CD4-positive, alpha-beta T cell treated with Interleukin-4 for 1 hour (primary cell): ENCODE measurements at places on chromosomes 4 and X.

DNA sequence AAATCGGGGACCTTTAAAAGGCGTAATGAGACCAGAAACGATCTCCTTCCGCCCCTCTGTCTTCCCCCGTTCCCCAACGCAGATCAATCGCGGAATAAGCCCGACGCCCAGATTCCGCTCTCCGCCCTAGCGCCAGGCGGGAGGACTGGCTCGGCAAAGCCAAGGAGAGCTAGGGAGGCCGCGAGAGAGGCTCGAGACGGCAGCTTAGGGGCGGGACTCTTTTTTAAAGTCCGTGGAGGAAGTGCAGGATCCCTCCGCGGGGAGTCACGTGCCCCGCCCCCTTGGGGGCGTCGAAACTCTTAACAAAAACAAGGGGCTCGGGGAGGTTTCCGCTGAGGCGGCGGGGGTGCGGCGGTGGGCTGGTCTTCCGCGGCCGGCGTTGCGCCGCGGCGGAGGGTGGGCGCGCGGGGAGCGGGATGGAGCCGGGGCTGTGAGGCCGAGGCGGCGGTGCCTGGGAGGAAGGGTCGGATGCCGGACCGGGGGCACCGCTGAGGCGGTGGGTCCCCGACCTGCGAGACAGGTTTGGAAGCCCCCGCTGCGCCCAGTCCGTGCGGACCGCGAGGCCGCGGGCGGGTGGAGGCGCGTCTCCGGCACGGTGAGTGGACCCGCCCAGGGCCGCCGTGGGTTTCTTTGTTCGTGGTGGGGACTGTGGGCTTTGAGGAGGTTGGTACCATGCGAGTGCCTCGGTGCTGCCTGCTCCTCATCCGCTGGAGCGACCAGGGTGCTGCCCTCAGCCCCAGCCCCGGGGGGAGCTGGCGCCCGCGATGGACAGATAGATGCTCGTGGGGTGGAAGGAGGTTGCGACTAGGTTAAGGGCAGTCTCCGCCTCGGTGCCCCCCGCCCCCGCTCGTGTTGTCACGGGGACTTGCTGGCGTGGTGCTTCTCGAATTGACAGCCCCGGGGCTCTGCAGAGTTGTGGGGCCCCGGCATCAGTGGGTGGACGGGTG is at the start of gene CCNG2:
Gene CCNG2 (plus strand): TSS at position 296 of the 947 bp plus-strand sequence. CDS start 1,326 bp downstream, outside the sequence.
- peak; percentile 86 for DNase-seq

DNA sequence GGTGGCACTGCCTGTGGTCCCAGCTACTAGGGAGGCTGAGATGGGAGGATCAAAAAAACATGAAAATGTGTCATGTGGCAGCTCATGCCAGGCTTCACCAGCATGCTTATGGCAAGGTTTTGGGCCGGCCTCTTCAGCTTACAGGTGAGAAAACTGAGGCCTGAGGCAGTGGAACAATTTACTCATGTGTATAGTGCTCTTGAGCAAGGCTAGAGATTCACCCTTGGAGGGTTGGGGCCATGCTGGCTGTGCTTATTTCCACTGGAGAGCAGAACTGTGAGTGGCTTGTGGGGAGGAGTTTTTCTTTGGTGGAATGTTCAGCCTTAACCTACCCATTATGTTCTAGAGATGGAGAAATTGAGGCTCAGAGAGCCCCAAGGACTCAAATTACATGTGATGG is 31.8 kb downstream of the NSD2 start:
- DNase-seq: no peak

GRCh38 chr4:139460565-139460964 is 6.6 kb downstream of the RAB33B start:
- DNase-seq: no peak

DNA sequence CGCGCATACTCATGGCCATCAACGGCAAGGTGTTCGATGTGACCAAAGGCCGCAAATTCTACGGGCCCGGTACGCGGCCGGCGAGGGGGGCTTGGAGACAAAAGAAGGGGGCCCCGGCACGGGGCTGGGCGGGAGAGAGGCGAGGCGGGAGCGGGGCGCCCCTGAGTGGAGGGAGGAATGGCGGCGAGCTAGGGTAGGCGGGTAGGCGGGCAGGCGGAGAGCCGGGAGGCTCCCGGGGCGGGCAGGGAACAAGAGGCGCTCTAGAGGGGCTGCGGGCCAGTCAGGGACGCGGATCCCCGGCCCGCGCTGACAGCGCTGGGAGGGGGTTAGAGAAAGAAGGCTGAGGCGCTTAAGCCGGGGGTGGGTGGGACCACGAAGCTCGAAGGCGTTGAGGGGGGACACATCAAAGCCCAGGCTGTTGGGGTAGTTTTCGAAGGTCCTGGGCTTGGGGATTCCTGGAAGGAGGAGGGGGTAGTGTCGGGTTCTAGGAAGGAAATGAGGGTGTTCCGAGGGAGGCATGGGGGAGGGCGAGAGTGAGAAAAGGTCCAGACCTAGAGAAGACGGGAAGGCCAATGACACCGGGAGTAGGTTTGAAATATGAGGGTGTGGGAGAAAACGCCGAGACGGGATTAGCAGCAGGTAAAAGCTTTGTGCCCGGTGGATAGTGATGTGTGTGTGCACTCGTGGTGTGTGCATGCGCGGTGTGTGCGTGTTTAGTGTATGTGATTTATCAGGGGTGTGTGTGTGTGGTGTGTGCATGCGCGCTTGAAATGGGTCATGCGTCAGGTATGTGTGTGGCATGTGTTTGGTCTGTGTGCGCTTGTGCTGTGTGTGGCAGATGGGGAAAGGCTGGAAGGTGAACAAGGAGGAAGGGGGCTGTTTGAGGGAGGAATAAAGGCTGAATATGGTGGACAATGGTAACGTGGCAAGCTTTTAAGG is 807 bp downstream of the PGRMC1 start:
- DNase-seq: no peak

DNA sequence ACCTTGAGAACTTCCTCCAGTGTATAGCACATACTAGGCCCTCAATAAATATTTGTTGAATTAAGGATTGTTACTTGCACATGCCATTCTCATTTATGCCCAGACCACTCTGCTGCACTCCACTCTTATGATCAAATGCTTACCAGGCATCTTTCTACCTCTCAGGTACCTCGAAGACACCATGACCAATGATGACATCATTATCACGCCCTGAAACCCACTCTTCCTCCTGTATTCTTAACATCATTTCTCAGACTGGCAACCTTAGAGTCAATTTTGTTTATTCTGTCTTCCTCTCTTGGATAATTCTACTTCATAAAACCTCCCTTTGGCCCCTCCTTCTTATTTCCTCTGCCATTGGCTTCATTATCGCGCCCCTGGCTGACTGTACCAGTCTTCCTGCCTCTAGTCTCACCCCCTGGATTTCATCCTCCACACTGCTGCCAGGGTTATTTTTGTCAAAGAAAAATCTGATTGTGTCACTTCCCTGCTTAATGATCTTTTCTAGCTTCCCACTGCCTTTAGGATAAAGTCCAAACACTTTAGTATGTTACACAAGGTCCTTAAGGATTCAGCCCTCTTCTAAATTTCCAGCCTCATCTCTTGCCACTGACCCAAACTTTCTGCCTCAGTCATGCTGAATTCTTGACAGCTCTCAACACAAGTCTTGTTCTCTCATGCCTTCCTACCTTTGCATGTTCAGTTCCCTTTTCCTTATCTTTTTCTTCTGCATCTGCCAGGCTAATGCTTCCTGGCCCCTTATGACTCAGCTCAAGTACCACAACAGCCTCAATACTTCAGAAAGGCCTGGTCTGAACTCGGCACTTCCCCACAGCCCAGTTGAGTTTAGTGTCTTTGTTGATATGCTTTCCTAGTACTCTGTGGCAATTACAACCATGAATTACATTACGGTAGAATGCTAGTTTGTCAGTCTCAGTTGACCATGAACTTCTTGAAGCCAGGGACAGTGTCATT is 45.8 kb downstream of the HDAC8 start:
- no peak for DNase-seq

DNA sequence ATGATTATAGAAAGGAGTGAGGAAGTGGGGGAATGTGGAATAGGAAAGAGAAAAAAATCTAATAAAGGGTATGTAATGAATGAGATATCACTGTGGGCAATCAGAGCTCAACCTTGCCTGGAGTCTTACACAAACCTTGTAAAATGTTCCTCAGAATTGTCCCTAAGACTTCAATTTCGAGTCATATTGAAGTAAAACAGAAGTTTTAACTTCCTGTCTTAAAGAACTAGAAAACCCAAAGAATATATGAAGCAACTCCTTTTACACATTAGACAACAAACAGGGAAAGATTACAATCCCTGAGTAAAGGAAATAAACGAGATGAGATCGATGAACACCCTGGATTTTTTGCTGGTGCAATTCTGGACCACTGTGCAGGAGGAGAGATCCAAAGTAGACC is 18.0 kb downstream of the CXCL2 start:
- DNase-seq: no peak

- DNase-seq: no peak
These were observed 1342.9 kb downstream of the ADGRL3 start for GRCh38 chr4:62543002-62543401.

DNA sequence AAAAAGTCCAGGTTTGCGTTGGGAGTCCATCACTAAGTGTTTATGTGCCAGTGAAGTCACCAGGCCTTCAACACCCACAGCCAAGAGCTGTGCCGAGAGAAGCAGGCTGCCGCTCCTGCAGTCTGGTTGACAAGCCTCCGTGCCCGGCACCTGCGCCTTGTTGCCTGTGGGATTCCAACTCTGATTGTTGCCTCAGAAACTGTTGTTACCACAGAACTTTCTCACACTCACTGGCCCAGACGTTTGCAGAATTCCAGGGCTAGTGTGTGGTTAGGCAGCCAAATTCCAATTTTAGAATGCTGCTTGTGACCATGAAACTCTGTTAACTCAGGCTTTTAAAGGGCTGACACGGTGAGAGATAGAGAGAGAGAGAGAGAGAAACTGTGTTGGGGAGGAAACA is 119.5 kb upstream of the LIMCH1 start:
- no peak for DNase-seq

DNA sequence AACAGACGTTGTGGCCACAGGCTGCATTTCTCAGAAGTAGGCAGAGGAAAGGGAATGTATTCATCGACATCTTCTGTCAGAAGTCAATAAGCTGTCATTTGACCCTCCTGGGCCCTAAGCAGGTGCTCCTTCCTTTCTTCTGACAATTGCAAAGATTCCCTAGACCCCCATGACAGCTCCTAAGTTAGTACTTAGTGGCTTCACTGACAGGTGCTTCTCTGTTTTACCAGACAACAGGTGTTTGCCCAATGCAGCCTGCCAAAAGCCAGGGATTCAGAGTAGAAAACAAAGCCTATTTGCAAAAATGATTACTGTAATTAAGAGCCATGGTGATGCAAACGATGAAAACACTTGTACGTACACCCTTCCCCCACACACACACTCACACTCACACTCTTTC is 7.5 kb upstream of the FGF5 start:
- no peak for DNase-seq

GRCh38 chr4:184265546-184266351 is 48.1 kb upstream of the ENPP6 start:
- no peak for DNase-seq

DNA sequence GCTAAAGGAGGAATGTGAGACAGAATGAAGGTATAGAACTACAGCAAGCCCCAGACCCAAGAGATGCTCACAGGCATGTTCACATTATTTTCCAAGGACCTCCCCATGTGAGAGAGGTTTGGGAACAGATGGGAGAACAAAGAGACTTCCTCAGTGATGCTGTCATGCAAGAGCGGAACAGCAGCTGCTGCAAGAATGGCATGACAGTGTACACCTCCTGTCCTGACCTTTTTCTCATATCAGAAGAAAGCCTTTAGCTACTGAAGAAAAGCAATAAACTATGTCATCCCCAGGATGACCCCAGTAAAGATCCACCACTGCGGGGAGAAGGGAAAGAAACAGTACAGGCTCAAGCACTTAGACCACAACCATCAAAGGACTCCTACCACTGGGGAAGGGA is 7.2 kb downstream of the PRDM5 start:
- DNase-seq: no peak

- DNase-seq: no peak
These were observed 105.8 kb upstream of the MAGEB18 start for GRCh38 chrX:26032111-26032912.

GRCh38 chr4:143282211-143282707 is 54.4 kb upstream of the GAB1 start:
- DNase-seq: no peak

DNA sequence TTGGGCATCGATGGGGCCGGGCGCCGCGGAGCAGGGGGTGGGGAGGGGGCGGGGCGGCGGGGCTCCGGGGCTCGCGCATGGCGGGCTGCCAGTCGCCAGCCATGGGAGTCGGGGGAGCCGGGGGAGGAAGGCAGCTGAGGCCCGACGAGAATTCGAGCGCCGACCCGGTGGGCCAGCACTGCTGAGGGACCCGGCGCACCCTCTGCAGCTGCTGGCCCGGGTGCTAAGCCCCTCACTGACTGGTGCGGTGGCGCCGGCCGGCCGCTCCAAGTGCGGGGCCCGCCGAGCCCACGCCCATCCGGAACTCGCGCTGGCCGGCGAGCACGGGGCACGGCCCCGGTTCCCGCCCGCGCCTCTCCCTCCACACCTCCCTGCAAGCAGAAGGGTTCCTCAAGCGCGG is 49.4 kb downstream of the GSX2 start:
- DNase-seq: no peak

GRCh38 chr4:163556177-163556576 is 61.7 kb downstream of the TMA16 start:
- DNase-seq: peak; percentile 40

DNA sequence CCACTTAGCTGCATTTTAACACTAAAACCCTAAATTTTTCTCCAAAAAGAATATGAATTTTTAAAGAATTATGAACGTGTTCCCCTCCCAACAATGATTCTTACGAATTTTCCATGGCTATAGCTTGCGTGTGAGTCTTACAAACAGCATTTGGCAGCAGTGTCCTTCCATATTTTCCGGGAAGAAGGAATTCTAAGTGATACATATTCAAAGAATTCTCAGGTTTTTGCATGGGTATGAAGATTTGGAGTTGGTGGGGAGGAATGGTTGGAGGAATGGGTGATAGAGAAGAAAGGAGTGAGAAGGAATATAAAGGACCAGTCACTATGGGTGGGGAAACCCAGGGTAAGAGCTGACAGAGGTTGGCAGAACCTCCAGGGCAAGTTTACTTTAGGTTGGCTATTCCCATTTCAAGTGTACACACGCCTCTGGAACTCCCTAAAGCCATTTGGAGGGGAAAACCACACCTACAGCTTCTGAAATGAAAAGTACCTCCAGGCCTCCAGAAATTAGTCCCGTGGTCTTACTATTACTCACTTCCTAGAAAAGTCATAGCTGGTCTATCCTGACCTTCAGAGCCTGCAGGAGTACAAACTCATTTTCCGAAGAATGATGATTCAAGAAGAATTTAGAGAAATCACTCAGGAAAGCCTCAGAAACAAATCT is 420.8 kb upstream of the DIPK2B start:
- DNase-seq: no peak

DNA sequence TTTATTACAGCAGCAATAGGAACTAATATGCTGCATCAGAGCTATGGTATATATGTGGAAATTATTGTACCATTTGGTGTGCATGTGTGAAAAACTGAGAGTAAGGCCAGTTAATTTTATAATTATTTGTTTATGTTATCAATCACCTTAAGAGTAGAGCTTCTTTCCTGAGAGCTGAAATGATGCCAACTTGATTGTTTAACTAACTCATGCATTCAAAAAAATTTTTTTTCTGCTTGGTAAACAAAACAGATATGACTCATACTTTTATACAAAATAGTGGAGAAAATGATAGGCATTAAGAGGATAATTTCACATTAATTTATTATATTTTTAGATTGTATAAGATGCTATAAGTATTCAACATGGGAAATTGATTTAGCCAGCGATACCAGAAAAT is 622.7 kb downstream of the RAPGEF2 start:
- DNase-seq: no peak

GRCh38 chr4:20044502-20044911 is 207.2 kb upstream of the SLIT2 start:
- DNase-seq: no peak
